ENCODE measurements at places on chromosomes 1 and 21. TPM values are rescaled to one million over a fixed set of nuclear protein-coding genes. Genes with fewer than 3 reads are reported as not detected.

DNA sequence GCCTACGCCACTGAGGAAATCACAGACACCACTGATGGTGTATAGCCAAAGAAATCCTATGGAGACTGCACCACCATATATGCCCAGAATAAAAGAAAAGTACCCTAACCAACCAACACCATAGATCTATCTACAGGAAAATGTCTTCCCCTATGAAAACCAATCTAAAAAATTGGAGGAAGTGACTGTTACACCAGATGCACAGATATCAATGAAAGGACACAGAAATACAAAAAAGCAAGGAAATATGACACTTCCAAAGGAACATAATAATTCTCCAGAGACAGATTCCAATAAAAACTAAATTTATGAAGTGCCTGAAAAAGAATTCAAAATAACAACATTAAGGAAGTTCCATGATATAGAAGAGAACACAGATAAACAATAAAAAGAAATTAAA lies 56.8 kb upstream of the BCL10 start:
- no peak overlapping the region for H3K27ac ChIP-seq
- DNase-seq: no peak
- no peak overlapping the region for H3K4me3 ChIP-seq
- H3K27me3 ChIP-seq: no peaks in the 10 kb centered on the region

DNA sequence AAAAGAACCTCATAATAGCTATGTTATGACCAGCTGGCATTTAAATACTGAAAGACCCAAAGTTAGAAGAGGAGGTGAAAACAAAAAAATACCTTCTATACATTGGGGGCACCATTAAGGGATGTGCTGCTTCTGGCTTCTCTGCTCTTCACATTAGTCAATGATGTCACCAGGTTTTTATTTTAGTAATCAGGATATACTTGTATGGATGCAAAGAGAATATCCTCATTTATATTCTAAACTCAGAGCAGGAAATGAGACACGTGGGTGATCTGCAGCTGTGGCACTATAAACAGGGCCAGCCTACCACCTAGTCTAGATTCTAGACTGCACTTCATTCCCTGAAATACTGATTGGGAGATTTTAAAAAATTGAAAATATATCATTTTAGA lies 51.2 kb downstream of the WLS start:
- no peaks in the 10 kb centered on the region for H3K36me3 ChIP-seq
- H3K27me3 ChIP-seq: no peaks in the 10 kb centered on the region
- DNase-seq: no peak
- no peak overlapping the region for H3K4me3 ChIP-seq

GRCh38 chr21:32046191-32046590 lies 173.4 kb downstream of the HUNK start:
- no peak overlapping the region for H3K4me3 ChIP-seq
- no peak for DNase-seq
- H3K27me3 ChIP-seq: no peaks in the 10 kb centered on the region
- H3K36me3 ChIP-seq: no peaks in the 10 kb centered on the region
- no peak overlapping the region for H3K27ac ChIP-seq

The SLFNL1 gene
- not detected for total RNA-seq

The FCGR3A gene
- not detected for total RNA-seq

The UTS2 gene
- not detected for total RNA-seq

The FALEC gene
- not detected for total RNA-seq

Measured in H1 (cell line).